ENCODE measurements at places on chromosomes 2 and 18.

GRCh38 chr2:1140389-1141003 lies 189.8 kb downstream of the SNTG2 start:
- DNase-seq = peak; percentile 42

- no peak for DNase-seq
Observed at GRCh38 chr2:38932586-38932985, 42.9 kb downstream of the ARHGEF33 start.

- no peak for DNase-seq
Observed at GRCh38 chr2:179927041-179927440, 65.6 kb upstream of the ZNF385B start.

GRCh38 chr2:71463342-71463654 lies 9.9 kb downstream of the DYSF start:
- no peak for DNase-seq

DNA sequence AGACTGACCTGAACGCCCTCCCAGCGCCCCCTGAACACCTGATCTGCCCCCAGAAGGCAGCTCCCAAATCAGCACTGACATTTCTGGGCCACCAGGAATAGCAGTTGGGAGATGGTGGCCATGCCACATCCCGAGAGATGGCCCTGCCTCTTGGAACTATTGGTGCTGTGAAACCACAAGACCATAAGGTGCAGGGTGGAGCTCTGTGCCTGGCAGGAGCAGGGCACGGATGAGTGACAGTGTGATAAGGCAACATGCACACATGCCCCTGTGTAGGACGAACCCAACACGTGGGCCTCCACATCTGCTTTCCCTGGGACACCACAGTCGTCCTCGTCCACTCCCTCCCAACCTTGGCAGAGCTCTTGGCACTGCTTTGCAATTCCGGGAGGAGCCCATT lies 26.9 kb downstream of the ANO7 start:
- DNase-seq = no peak

DNA sequence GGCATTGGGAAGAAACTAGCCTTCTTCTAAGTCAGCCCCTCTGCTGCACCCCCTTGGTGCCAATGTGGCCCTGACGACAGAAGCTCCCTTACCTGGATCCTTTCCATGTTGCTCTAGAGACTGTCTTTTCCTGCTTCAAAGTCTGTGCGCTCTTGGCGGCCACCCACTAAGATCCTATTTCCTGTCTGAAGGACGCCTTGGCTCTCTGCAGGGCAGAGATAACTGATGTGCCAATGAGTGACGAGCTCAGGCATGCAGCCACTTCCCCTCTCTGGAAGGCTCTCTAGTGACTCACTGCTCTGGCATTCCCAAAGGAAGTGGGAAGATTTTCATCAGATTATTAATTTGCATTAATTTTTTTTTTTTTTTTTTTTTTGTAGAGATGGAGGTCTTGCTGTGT lies 273.5 kb downstream of the CDH20 start:
- DNase-seq = peak; percentile 12

DNA sequence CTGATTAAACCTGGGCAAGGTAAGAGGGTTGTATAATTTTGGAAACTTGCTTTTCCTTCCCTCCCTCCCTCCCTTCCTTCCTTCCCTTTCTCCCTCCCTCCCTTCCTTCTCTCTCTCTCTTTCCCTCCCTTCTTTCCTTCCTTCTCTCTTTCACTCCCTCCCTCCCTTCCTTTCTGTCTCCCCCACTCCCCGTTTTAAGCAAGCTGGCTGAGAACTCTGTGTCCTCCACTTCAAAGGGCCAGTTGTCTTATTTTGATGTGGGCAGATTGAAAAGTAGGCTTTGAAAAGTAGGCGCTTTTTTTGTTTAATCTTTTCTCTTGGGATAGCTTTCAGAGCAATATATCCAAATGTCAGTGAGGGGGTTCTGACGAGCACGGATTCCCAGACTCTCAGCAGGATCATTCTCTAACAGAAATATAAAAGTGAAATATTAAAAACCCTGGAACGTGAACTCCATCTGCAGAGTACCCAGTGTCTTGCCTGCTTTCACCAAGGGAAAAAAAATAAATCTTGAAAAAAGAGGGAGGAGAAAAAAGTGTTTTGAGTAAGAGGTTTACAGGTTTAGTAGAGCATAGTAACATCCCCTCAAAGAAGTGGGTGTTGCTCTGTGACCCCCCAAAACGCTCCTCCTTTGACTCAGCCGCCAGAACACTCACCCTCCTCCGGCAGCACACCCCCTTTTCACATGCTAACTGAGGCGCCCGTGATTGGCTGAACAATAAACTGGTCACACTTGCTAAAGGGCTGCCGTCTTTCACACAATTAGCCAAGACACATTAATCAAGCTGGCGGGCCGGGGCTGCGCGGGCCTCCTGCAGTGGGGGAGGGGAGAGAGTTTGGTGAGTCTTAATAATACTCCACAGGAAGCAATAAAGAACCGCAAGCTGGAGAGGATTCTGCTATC lies 52.2 kb downstream of the CDK15 start:
- peak; percentile 5 for DNase-seq

DNA sequence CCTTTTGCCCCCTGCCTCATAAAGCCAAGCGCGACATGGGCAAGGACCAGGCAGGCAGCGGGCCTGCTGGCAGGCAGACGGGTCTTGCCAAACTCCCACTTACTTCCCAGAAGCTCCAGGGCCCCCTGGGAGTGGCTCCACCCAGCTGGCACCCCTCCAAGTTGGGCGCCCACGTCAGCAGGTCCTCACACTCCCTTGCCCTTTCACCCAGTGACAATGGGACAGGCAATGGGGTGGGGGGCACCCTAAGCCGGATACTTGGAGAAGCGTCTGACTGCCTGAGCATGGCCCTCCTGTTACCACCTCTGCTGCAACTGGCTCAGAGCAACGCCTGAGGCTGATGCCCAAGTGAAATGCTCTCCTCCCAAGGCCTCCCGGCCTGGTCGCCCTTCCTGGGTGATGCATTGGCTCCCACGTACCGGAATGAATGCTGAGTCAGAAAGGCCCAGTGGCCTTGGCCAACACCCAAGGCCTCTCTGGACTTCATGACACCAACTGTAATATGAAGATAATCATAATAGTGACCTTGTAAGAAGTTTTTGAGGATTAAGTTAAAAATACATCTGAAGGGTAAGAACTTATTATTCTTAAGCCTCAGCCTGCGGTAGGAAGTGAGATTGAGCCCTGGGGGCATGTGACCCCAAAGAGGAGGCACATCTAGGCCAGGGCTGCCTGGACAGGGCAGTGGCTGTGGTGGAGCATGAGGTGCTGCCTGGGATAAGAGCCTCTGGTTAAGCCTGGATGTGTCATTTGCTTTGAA lies 31.6 kb downstream of the KCNK3 start:
- DNase-seq = peak; percentile 76

DNA sequence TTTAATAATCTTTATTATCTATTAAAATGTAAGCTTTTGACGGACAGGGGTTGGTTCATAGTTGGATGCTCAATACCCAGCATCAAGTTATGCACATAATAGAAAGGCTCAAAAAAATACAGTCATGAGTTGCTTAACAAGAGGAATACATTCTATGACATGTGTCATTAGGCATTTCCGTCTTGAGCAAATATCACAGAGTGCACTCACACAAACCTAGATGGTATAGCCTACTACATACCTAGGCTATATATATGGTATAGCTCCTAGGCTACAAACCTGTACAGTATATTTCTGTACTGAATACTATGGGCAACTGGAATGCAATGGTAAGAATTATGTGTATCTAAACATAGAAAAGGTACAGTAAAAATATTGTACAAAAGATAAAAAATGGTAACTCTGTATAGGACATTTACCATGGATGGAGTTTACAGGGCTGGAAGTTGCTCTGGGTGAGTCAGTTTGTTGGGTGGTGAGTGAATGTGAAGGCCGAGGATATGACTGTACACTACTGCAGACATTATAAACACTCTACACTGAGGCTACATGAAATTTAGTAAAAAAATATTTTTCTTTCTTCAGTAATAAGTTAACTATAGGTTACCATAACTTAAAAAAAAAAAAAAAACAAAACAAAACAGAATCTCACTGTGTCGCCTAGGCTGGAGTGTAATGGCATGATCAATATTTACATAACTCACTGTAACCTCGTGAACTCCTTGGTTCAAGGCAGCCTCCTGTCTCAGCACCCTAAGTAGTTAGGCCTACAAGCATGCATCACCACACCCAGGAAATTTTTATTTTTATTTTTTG lies 201.2 kb downstream of the NBAS start:
- DNase-seq = no peak

- no peak for DNase-seq
Observed at GRCh38 chr2:191459158-191459557, 214.0 kb downstream of the MYO1B start.

DNA sequence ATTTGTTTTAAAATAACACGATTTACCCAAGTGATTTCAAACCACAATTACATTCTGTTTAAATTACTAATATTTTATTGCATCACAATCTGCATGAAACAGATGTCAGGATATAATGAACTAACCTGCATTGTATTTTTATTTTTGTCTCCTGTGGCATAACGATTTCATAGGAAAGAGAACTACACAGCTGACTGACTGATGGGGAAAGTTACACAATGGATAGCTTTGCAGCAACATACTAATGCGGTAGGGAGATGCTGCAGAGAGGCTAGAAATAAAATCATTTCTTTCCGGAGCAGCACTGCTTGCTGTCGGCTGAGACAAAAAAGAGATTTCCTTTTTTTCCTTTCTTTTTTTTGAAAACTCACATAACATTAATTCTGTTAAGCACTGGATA lies 36.9 kb downstream of the SCN1A start:
- DNase-seq = no peak

- DNase-seq = no peak
Observed at GRCh38 chr2:140424471-140424870, 1644.3 kb upstream of the NXPH2 start.

- DNase-seq = no peak
Observed at GRCh38 chr2:85887566-85888019, 1.2 kb downstream of the ST3GAL5 start.

DNA sequence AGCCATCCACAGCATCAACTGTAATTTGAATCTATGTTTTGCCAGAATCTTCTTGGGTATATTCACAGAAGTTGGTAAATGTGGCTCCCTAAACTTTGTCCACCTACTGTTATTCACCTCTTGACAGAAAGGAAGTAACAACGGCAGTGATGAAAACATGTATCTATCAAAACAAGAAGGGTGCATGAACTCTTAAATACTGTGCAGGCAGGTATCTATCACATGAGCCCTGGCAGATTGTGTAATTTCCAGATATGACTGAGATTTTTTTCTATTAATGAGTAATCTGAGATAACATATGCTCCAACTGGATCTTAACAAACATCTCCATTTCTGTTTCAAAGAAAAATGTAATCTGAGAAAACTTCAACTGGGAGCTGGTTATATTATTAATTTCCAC lies 36.6 kb downstream of the SFT2D3 start:
- DNase-seq = no peak

DNA sequence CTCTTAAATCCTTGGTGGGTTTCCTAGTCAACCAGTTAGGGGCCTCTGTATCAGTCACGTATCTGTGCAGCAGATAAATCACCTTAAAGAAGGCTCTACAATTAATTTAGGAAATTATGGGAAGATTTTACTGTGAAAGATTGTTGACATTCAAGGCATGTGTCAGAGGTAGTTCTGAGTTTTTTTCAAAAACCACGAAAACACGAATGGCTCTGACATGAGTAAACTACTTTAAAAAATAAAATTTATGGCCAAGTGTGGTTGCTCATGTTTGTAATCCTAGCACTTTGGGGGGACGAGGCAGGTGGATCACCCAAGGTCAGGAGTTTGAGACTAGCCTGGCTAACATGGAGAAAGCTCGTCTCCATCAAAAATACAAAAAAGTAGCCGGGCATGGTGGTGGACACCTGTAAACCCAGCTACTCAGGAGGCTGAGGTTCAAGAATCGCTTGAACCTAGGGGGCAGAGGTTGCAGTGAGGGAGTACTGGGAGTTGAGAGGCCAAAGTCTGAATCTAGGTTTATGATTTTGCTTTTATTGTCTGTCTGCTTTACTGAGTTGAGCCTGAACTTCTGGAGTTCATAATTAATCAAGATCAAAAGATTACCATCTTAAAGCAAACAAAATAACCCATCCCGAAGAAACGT lies 77.1 kb downstream of the SPRED2 start:
- no peak for DNase-seq

- DNase-seq = no peak
Observed at GRCh38 chr2:128306081-128306930, 12.4 kb downstream of the HS6ST1 start.

DNA sequence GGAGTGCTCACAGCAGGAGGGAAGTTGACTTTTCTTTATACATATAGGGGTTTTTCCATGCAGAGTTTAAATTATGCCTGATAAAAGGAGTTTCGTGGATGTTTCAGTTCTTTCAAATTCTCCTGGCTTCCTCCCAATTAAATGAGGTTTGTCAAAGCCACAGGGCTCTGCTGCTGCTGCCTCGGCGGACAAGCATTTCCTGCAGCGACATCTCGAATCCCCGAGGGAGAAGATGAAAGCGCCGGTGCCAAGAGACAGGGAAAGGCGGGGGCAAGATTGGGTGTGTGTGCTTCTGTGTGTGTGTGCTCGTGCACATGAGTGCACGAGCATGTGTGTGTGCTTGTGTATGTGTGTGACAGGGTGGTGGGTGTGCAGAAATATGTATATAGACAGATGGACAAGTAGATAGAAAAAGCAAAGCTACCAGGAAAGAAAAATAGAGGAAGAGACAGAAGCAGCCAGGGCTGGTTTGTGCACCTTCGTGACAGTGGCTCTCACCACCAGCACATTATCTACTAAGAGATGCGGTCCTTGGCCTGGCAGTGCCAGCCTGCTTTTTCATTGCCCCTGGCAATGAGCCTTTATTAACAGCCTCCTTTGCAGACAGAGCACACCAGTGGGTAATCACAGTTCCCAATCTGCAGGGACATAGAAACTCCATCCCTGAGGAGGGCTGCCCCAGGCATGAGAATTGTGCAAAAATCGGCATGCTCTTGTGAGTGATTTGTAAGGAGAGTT lies 76.2 kb downstream of the CDK15 start:
- no peak for DNase-seq

DNA sequence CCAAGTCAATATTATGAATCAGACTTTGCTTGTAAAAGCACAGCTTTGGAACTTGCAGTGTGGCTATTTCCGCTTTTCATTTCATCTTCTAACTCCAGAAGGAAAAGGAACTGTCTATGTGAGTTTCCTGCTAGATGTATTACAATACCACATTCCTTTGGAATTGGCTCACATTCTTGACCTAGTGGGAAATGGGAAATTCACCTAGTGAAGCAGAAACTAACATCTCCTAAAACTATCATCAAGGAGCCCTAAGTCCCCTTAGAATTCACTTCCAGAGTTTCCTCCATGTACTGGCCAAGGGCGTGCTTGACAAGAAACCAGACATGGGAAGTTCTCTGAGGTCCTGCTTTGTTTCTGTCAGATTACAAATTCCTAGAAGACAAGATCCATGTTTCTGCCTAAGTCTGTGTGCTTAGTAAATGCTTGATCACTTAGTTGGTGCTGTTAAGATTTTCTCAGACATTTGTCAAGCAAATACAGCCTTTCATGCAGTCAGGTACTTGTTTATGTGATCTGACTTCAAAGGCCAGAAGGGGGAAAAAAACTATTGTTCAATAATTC lies 275.7 kb upstream of the FN1 start:
- no peak for DNase-seq

DNA sequence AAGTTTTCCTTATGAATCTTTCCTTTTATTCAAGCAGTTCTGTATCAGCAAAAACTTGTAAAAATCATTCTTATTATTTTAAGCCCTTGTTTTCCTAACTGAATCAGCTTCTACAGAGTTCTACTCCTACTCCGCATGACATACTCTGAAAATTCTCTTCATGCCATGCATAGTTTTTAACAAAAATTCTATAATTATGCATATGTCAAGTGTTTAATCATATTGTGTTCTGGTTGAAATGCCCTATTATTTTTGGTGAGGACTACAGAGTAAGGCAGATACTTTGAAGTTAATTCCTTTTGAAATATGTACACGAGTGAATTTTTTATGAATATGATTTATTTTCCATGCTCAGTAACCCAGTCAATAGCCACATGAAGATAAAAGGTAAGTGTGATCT lies 28.8 kb downstream of the ANKRD30B start:
- no peak for DNase-seq

Measured in erythroblast (primary cell).